Activated CD8-positive, alpha-beta memory T cell treated with anti-CD3 and anti-CD28 coated beads for 1 hour (primary cell): ENCODE measurements at places on chromosomes 6 and 20.

DNA sequence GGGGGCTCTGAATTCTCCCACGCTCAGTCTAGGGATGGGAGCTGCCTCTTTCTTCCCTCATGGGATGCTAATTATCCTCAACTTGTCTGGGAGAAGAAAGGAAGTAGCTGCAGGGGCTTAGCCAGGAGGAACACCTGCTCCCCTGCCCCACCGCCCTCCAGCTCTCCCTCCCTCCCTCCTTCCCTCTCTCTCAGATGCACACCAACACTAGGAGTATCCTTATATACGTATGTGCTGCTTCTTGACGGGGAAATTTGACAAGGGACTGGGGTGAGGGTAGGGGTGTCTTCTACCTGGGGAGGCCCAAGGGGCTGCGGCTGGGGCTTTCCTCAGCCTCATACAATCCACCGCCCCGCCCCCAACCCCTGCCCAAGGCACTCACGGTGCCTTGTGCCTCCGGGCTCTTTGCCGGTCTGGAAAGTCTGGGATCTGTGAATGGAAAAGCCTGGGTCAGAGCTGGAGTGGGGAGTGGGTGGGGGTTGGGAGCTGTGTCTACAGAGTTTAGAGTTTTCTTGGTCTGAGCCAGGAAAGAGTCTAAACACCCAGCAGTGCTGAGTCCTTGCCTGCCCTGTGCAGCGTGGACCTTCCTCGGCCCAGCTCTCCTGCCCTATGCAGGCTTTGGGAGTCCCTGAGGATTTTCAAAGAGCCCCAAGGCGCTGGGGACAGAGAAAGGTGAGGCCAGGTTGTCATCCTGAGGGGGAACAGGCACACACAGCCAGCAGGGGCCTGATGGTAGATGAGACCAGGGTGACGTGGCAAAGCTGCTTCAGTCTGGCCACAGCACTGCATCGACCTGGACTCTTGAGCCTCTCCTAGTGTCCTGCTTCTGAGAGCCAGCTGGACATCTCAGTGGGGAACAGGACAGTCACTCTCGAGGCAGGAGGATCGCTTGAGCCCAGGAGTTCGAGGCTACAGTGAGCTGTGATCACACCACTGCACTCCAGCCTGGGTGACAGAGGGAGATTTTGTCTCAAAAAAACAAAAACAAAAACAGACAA lies 29.3 kb upstream of the EMILIN3 start:
- DNase-seq = no peak

DNA sequence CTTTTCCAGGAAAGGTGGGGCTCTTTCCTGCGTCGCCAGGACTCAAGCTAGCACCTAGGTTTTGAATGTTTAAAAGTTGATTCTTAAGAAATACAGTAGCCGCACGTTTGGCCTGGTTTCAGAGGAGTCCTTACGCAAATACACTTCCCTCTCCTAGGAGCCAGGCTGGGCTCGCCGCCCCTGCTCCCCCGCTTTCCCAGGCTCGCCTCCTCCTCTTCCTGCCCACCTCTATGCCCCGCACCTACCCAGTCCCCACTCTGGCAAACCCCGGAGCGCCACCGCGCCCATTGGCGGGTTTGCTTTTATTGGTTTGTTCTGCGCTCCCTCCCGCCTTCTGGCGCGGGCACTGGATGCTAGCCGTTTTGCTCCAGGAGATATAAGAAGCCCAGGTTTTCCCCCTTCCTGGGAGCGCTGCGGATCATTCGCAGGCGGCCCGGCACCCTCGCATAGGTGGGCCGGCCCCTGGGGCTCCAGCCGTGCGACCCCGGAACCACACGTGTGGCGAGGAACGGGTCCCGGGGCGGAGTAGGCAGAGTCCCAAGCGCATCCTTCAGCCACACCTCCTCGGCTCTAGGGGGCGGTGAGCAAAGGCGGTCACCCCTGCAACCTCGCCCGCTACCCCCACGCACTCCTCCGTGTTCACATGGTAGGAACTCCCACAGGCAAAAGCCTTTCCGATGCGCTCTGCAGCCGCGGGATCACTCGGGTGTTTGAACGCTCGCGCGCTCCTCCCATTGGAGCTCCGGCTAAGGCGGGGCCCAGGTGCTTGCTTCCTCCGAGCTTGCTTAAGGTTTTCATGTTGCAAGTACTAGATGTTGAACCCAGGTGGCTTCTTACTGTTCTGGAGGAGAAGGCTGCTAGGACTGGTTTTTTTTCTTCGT lies 119.0 kb downstream of the RTN4IP1 start:
- DNase-seq = peak; percentile 51

DNA sequence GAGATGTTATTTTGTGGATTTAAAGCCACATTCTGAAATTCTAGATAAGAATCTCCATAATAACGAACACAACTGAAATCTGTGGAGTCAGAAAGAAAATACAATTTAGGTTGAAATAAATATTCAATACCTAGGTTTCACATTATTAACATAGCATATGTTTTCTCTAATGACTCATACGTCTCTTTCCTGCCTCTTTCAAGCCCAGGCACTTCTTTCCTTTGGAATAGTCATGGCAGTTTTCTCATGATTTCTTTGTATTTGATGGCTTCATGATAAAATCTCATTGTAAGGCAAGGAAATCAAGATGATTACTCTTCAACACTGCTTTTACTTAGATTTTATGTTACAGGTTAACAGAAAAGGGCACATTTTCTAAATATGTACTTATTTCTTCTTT lies 803.7 kb downstream of the PHF3 start:
- DNase-seq = no peak

- DNase-seq = no peak
Measured at GRCh38 chr6:113019176-113019575, 672.0 kb downstream of the RFPL4B start.

DNA sequence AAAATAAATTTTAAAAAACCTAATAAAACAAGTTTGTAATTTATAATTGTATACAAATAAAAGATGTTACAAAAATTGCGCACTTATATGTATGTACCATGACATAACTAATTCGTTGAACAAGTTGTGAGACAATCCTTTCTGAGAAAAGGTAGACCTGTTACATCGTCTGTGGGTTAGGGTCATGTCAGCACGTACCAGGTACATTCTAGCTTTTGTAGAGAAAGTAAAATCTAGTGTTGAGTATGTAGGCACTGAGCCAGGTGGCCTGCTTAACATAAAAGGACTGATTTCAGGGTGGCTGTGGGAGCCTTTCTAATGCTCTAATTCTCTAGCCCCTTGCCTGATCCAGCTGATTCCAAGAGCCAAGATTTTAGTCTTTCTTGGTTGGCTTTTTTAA lies 10.4 kb downstream of the RPL7L1 start:
- no peak for DNase-seq

DNA sequence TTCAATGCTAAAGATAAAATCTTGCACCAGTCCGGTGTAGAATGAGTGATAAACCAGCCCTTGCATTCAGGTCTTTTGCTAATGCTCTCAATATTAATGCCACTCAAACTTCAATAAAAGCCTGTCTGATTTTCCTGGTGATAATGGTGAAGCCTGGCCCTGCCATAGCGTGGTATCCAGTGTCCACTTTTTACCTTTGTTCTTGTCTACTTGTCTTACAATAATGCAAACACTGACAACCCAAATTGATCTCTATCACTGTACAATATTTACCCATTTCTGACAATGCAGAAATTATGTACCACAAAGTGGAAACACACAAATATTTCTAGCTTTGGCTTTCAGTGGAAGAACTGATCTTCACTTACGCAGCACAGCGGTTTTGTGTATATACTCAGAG lies 189.1 kb downstream of the ZDHHC14 start:
- no peak for DNase-seq
